ENCODE measurements at places on chromosomes 16 and 17.

DNA sequence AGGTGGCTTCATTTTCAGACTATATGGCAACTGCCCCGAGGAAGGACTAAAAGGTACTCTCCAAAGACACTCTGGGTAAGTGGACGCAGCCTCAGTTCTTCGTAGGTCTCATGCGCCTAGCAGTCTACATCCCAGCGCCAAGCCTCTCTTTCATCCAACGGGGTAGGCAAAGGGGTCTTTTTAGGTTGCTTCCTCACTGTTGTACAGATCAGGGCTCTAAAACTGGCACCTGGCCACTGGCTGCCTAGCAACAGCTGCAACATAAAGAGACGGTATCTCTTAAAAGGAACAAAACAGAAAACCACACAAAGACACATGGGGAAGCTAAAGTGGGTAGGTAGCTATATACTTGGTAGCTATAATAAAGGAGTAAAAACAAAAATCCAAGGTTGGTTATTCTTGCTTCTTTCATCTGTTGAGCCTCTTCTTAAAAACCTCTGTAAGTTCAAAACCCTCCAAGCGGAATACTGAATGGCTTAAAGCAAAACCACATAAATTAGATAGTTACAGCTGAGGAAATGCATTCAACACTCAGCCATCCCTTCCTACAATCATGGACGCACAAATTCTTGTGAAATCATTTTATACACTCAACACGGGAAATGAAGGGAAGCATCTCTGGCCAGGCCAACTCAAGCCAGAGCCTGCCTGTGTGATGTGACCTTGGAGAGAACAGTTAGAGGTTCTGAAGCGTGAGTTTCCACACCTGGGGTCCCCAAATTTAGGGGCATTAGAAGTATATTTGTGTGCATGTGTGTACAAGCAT lies 22.7 kb downstream of the CYTH1 start:
- peak; percentile 81 for DNase-seq

DNA sequence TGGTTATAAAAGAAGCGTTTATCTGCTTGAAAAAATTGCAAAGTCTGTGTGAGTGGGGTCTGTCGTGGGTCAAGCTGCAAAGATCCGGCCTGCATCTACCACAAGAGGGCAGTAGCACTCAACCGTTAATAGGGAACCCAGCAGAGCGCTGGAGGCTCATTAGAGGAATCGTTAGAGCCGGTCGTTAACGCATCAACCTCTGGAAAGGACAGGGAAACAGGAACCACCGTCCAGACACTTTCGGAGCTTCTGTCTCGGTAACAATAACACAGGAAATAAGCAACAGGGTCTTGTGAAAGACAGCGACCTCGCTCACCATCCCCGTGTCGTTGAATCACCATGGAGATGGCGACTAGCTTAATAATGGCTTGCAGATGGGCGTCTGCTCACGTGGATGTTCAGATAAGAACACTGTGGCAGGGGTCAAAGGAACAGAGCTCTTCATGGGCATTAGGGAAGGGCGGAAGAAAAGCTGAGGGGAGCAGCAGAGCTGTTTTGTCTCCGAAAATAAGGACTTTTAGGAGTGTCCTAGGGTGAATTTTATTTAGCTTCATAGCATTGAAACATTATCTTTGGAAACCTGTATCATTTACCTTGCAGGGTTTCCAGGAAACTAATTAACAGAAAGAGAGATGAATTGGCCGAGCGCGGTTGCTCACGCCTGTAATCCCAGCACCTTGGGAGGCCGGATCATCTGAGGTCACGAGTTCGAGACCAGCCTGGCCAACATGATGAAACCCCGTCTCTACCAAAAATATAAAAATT lies 11.9 kb upstream of the NSRP1 start:
- peak; percentile 73 for DNase-seq

GRCh38 chr16:23847251-23847650 lies 11.5 kb downstream of the PRKCB start:
- DNase-seq, result no peak

DNA sequence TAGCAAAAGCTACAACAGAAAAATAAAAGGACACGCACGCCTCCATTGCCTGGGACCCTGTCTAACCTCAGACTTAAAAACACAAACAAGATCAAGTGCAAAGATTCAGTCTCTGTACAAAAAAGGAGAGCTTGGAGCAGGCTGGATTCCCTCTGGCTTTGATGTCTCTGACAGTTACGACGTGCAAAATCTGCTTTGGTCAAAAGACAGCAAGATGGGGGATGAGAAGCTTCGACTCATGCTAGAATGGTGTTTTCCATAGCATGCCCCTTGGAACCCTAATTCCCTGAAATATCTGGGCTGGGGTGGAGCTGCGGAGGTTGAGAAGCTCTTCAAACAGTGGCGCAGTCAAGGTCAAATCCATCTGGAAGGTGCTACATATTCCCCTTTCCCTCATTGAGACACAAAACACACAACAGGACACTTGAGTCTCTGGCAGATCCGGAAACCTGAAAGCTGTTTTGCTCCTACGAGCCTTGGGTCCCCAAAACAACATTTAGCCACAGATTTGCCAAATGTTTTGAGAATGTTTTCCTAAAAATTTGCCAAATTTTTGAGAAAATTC lies 9.1 kb downstream of the MYH11 start:
- DNase-seq, result no peak

- no peak for DNase-seq
Measured at GRCh38 chr16:81831722-81832126, 52.6 kb downstream of the PLCG2 start.

GRCh38 chr16:4402439-4403132 lies 13.8 kb downstream of the CORO7 start:
- peak; percentile 38 for DNase-seq

DNA sequence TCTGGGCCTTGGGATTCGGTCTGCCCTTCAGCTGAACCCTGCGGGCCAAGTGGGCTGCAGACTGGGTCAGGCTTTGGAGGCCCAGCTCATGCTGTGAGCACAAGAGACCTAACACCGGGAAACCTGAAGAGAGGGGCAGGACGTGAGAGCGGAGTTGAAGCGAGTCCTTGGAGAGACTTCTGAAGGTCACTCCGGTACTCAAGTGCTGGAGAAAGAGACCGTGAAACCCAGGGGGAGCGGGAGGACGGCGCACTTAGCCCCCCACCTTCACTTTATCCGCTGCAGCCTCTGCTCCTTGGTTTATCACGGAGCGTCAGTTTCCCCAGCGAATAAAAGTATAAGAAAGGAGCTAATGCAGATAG lies 361 bp downstream of the UQCRC2 start:
- no peak for DNase-seq

GRCh38 chr17:57953705-57954396 lies 1.4 kb downstream of the CUEDC1 start:
- DNase-seq, result no peak

DNA sequence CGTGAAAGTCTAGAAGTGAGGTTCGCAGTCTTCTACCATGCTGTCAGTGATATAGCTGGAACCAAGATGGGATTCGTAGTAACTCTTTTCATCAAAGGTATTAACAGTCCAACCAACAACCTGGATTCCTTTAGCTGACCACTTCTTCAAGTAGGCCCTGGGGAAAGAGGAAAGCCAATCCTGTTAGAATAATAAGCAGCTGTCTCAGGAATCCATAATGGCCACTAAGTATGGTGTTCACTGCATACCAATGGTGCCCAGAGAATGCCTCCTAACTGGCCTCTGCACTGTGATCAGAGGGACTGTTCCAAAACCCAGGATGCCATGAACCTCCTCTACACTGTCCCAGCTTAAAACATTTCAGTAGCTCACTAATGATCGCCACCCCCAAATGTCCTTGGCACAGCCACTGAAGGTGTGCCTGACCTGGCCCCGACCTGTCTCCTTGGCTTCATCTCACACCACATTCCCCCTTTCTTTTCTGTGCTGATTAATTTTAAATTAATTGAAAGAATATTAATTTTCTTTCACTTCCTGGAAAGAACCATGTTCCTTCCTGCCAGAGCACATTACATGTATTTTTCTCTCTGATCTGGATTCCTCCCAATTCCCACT lies 18.3 kb downstream of the GDE1 start:
- no peak for DNase-seq

DNA sequence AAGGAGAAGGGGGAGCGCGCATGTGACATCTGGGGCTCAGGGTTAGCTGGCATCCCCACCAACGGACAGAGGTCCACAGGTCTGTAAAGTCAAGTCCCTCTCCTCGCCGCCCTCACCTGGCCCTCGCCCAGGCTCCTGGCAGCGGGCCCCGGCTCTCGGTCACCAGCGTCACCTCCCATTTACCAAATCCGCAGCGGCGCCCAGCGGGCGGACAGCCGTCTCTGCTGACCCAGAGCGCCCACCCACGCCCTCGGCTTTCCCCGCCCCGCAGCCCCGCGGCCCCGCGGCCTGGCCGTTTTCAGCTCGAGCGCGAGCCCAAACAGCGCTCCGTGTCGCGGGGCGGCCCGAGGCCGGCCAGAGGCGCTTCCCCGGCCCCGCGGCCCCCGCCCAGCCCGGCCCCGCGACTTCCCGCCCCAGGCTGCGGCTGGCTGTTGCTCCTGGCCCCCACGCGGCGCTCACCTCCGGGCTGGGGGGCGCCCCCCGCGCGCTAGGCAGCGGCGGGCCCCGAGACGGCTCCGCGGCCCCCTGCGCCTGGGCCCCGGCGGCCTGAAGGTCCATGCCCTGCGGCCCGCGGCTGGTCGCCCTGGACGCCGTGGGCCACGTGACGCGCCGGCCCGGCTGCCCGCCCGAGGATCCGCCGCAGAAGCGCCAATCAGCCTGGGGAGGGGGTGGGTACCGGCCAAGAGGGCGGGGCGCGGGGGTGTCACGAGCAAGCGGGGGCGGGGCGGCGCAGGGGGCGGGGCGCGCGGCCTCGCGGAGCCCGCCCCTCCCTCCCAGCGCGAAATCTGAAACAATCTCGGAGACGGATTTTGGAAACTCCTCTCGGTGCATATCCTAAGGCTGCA lies at the start of gene COPRS:
Gene COPRS (minus strand): TSS at position 603 of the 845 bp plus-strand sequence. CDS start 45 bp downstream, at position 558.
- DNase-seq, result peak; percentile 52

- no peak for DNase-seq
Measured at GRCh38 chr16:52569701-52570100, 22.8 kb upstream of the TOX3 start.

DNA sequence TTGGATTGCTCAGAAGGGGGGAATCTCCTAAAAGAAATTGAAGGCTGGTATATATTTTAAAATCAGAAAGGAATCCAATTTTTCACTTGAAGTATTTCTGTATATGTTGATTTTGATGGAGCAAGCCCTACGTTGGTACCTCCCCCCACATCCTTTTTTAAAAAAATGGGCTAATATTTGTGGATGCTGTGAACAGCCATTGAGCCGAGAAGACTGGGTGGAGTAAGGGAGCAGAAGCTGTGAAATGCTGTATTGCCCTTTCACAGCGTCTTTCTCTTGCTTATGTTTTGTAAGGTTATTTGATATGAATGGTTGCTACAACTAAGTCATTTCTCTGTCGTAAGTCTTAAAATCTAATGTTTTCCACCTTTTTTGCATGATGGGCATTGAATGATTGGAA lies 2.3 kb downstream of the PAFAH1B1 start:
- DNase-seq, result no peak

GRCh38 chr17:62794666-62794971 lies 13.5 kb downstream of the MARCHF10 start:
- no peak for DNase-seq

DNA sequence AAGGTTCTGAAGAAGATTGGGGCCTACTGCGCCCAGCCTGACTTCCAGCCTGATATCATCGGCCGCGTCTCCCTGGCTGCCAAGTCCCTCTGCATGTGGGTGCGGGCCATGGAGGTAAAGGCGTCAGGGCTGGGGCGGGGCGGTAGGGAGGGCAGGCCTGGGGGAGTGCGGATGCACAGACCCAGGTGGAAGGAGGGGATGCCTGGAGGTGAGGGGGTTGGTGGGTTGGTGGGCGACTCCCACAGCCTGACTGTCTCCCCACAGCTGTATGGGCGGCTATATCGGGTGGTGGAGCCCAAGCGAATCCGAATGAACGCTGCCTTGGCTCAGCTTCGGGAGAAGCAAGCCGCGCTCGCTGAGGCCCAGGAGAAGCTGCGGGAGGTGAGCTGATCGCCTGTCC lies 26.8 kb upstream of the KDM6B start:
- no peak for DNase-seq

DNA sequence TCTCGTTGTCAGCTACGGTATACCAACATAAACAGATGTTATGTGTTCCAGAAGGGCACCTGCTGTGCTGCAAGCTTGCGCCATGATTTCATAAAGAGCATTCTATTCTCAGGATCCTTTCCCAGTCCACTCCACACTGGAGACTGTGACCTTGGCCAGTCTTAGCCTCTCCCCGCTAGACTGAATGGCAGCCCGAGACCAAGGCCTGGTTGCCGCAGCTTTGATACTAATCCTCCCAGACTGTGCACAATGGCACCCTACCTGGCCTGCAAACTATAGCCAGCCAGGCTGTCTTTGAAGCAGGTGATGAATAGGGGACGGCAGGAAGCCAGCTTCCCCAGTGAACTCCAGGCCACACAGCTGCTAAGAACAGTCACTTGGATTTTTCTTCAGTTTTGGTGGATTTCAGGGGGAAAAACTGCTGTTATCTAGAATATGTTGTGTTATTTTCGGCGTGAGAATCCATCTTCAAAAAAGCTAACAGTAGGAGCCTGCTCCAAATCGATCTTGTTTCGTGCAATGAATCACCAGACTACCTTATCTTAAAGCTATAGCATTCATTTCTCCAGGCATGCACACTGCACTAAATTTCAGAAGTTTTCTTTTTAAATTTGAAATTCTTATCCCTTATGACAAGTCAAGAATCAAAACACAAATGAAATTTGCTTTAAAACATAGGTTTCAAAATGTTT lies 289.0 kb downstream of the CEP112 start:
- DNase-seq, result peak; percentile 63

GRCh38 chr16:2701713-2702437 lies 18.1 kb downstream of the PRSS27 start:
- no peak for DNase-seq

GRCh38 chr17:6463616-6464445 lies 19.6 kb downstream of the PIMREG start:
- DNase-seq, result no peak

- no peak for DNase-seq
Measured at GRCh38 chr17:56624309-56624708, 30.8 kb downstream of the NOG start.

DNA sequence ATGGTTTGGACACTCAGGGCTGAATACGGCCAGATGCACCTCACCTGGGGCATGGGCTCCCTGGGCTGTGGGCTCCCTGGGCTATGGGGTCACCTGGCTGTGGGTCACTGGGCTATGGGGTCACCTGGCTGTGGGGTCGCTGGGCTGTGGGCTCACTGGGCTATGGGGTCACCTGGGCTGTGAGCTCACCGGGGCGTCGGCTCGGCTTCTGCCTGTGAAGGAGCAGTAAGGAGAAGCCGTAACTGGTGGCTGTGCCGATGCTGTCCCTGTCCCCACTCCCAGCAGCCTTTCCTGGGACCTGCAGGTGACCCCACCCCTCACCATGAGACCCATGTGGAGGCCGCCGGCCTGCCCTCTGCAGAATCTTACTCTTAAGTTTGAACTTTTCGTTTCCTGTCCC lies 1.9 kb upstream of the PERCC1 start:
- DNase-seq, result no peak

- no peak for DNase-seq
Measured at GRCh38 chr17:5758651-5759050, 174.3 kb upstream of the NLRP1 start.

- no peak for DNase-seq
Measured at GRCh38 chr17:81400996-81401722, 5.9 kb downstream of the BAHCC1 start.

- DNase-seq, result no peak
Measured at GRCh38 chr17:78532922-78533640, 44.1 kb downstream of the DNAH17 start.
